Muscle of back (tissue), 13 donors: ENCODE measurements at places on chromosomes 4 and X. TPM values are rescaled to one million over a fixed set of nuclear protein-coding genes. Genes with fewer than 3 reads are reported as not detected.

Gene ATP2B3
- polyA plus RNA-seq: 0.42 TPM

Gene MAMLD1
- polyA plus RNA-seq: 18.6 TPM

DNA sequence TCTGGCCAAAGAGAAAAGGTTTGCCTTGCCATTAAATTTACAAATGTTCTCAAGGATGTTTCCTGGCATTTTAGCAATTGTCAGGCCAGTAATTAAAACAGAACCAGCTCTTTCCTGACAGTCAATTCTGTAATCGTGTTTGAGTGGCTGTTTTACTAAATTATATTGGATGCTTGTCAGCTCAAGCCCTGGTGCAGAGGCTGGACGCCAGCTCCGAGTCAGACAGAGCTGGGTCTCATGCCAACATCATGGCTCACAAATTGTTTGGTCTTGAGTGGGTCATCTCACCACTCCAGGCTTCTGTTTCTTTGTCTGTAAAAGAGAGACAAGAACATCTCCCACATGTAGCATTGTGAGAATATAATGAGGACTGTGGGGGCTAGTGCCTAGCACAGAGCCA is 190.3 kb upstream of the PSAPL1 start:
- DNase-seq: no peak

GRCh38 chr4:2962614-2963174 is 512 bp downstream of the NOP14 start:
- DNase-seq: no peak

DNA sequence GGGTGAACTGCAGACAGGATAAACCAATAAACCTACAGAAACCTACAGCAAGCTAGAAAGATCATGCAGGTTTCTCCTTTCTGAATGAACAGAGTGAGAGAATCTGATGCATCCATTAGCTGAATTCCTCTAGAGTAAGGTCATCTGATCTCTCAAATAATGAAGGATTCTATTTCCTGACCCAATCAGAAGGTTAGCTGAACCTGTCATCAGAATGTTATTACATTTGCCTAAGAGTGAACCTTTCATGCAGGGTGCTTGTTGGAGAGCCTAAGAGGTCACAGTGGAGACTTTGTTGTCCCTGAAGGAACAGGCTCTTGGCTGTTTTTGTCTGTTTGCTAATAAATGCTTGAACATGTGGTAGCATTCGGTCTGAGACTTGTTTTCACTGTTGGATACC is 24.0 kb downstream of the MEPE start:
- DNase-seq: no peak

DNA sequence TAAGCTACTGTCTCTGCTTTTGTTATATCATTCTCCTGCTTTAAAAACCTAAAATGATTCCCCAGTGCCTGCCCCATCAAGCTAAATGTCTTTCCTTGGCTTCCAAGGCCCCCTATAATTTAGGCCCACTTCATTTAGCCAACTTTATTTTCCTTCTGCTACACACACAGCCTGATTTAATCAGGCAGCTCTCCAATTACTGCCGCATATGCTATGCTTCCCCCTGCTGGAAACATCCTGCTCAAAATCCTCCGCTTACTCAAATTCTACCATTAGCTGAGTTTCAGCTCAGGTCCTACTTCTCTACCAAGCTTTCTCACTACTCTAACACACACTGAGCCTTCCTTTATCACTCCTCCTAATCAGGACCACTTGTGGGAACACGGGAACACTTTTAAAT is 17.0 kb downstream of the LAMP2 start:
- peak; percentile 67 for DNase-seq
